ENCODE measurements at places on chromosomes 5 and 9.

GRCh38 chr5:37996918-37997317 is 157.1 kb upstream of the GDNF start:
- no peak for DNase-seq

DNA sequence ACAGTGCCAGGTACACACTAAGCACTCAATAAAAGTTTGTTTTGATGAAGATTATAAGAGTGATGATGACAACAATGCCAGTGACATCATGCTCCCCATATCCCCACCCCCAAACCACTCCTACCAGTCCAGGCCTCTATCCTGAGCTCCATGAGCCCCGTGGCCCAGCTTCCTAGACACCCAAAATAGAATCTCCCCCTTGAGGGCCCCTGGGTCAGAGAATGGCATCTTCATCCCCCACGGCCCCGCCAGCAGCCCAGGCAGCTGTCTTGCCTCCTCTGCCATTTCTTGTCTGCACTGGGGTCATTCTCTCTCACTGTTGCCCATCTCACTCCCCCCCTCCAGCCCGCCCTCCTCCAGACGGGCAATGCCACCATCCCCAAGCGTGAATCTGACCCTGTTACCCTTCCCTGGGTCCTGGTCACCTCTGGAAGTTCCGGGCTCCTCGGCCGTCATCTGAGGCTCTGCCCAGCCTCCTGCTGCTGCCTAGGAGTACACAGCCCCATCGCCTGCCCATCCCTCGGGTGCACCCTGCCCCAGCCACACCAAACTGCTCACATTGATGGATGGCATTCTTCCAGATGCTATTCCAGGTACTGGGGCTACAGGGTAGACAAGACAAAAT is 76.8 kb upstream of the LMX1B start:
- DNase-seq: no peak

DNA sequence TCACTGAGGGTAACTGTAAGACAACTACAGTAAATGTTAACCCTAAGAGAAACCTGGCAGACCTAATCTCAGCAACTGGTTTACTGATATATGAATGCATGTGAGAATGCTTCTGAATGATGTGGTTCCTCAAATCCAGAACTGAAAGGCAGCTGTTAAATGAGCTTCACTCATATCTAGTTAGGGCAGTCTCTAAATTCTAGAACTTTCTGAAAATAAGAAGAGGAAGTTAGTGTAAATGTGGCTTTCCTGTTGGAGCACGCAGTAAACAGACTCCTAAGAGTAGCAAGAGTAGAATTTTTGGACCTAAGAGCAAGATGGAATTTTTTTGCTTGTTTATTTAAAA is 117.9 kb upstream of the KCNN2 start:
- DNase-seq: no peak

- DNase-seq: no peak
These were observed 34.1 kb downstream of the IRF1 start for GRCh38 chr5:132456296-132456986.

DNA sequence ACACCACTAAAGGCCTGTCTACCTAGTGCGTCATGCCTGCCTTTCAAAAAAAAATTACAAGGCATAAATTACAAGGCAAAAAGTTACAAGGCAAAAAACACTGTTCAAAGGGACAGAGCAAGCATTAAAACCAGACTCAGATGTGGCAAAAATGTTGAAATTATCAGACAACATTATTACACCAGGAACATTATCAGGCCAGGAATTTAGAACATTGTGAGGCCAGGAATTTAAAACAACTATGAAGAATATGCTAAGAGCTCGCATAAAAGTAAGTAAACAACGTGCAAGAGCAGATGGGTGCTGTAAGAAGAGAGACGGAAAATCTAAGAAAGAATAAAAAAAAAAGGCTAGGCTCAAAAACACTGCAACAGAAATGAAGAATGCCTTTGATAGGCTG is 18.2 kb upstream of the MLANA start:
- DNase-seq: no peak

Measured in NCI-H226 (cell line).